ENCODE measurements at places on chromosomes 13 and 19. TPM values are rescaled to one million over a fixed set of nuclear protein-coding genes. Genes with fewer than 3 reads are reported as not detected.

Gene TUBA3C
- not detected for total RNA-seq

Gene BRME1
- total RNA-seq = 3.4 TPM

Gene ATP4B
- total RNA-seq = not detected

Gene PNMA8B
- total RNA-seq = 1.3 TPM

Gene TMEM147
- total RNA-seq = 62.0 TPM

Gene CLEC4G
- total RNA-seq = not detected

Gene NDUFA3
- total RNA-seq = 126 TPM

Gene LCP1
- total RNA-seq = 11.9 TPM

Gene TYROBP
- not detected for total RNA-seq

Measured in endothelial cell (in vitro differentiated cells).